ENCODE measurements at places on chromosomes 1 and 21. TPM values are rescaled to one million over a fixed set of nuclear protein-coding genes. Genes with fewer than 3 reads are reported as not detected.

Gene DPH5
- polyA plus RNA-seq: 53.3 TPM

Gene TDRD10
- polyA plus RNA-seq: 1.3 TPM

Gene F5
- 2.0 TPM for polyA plus RNA-seq

Gene VHLL
- polyA plus RNA-seq: not detected

Gene C1orf53
- 1.2 TPM for polyA plus RNA-seq

Gene SMCP
- polyA plus RNA-seq: not detected

Gene OR2L13
- polyA plus RNA-seq: not detected

Gene BGLAP
- 0.49 TPM for polyA plus RNA-seq

Gene SYPL2
- 200 TPM for polyA plus RNA-seq

Gene TLCD4
- 13.5 TPM for polyA plus RNA-seq

Gene WDR64
- polyA plus RNA-seq: 0.40 TPM

Gene FAM167B
- 3.2 TPM for polyA plus RNA-seq

Gene OR10Z1
- not detected for polyA plus RNA-seq

Gene ZSCAN20
- polyA plus RNA-seq: 3.5 TPM

Gene HSD11B1
- 0.28 TPM for polyA plus RNA-seq

Gene FAM177B
- not detected for polyA plus RNA-seq

Gene TRIM46
- not detected for polyA plus RNA-seq

Gene BRINP2
- polyA plus RNA-seq: not detected

Gene OLFML2B
- polyA plus RNA-seq: 74.9 TPM

Gene IGSF3
- polyA plus RNA-seq: 16.2 TPM

Gene PPM1J
- polyA plus RNA-seq: not detected

Gene PLA2G2C
- polyA plus RNA-seq: not detected

Gene PRDX6
- polyA plus RNA-seq: 592 TPM

Gene HENMT1
- 19.5 TPM for polyA plus RNA-seq

Gene ZNF683
- polyA plus RNA-seq: 0.48 TPM

Gene PEAR1
- 26.4 TPM for polyA plus RNA-seq

Gene JAM2
- polyA plus RNA-seq: 44.9 TPM

Gene KRTAP6-2
- not detected for polyA plus RNA-seq

Gene KRTAP13-2
- not detected for polyA plus RNA-seq

Gene GPR52
- 0.15 TPM for polyA plus RNA-seq

Gene ZC3H12A
- 0.76 TPM for polyA plus RNA-seq

Gene C1orf226
- polyA plus RNA-seq: 2.0 TPM

Gene C1orf185
- not detected for polyA plus RNA-seq

Gene CD53
- polyA plus RNA-seq: not detected

Gene CRP
- not detected for polyA plus RNA-seq

All from muscle of arm (tissue), 14 donors.